ENCODE measurements at places on chromosomes 13 and 19.
A peak's percentile ranks its signal among the peaks of the same experiment; 100 is the strongest.

GRCh38 chr13:110012102-110012739, 225.8 kb upstream of the IRS2 start:
- DNase-seq = peak; percentile 93

GRCh38 chr13:28320884-28321574, 173.9 kb downstream of the FLT1 start:
- DNase-seq = no peak

DNA sequence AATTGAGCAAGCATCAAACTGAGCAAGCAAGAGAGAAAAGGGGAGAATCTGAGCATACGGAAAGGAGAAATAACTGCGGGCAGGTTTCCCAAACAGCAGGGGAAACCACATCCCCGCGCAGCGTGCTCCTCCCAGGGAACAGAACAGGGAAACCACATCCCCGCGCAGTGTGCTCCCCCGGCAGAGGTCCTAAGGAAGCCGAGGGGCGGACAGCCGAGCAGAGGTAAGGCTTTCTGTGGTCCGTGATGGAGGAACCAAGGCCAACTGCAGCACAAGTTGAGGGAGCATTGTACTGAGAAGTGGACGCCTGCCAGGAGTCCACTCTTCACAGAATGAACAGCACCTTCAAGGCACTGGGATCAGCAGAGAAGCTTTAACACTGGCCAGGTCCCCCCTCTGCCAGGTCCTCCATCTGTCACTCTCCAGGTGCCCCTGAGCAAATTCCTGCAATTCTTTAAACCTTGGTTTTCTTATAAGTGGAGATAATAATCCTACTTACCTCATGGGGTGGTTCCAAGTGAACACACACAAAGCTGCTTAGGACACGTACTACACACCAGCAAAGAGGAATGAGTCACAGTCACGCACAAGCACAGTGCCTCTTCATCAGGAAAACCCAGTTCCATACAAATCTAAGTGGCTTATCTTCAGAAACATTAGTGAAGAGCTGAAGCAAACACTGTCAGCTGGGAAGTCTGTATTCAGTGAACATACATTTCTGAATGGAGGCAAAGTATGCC, 23.0 kb upstream of the LAMP1 start:
- no peak for DNase-seq

- peak; percentile 89 for DNase-seq
These were observed 10.7 kb downstream of the IL17D start for GRCh38 chr13:20714161-20714560.

DNA sequence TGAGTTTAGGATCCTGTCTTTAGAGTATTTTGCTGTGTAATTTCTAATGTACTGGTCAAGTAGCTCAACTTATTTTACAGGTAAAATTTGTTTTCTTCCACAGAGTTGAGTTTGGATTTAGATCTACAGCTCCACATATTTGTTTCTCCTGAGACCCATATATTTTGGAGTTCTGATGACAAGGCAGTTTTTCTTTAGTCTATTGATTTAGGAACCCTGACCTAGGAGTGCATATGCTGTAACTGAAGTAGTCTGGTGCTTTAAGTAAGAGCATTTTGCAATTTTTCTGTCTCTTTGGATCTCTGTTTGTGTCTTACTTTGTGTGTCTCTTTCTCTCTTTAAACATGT, 19.5 kb upstream of the SPRY2 start:
- no peak for DNase-seq

- no peak for DNase-seq
These were observed 88.3 kb upstream of the PCDH9 start for GRCh38 chr13:67318398-67318797.

- DNase-seq = no peak
These were observed 649.6 kb downstream of the SLITRK1 start for GRCh38 chr13:83232626-83233025.

- DNase-seq = no peak
These were observed 59.5 kb downstream of the ZIC5 start for GRCh38 chr13:99911965-99912566.

GRCh38 chr13:46184277-46184699, 2.3 kb upstream of the LCP1 start:
- DNase-seq = no peak

DNA sequence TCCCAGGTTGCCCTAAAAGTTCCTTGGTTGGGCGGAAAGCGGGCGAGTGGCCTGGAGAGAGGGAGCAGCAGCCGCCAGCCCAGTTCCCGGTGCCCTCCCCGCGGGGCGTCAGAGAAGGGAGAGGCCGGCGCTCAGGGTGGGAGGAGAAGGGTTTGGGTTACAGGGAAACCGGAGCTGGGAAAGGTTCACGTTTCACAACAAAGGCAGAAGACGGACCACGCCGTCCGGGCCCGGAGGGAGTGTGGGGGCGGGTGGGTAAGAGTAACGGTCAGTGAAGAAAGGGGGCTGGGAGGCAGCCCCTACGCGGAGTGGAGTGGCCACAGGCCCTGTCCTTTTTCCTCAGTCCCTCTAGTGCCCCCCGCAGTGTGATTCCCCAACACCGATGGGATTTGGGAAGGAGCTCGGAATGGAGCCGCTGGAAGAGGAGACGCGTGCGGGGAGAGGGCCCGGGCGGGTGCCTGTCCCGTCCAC, 1.6 kb downstream of the SIX5 start:
- DNase-seq = peak; percentile 34

DNA sequence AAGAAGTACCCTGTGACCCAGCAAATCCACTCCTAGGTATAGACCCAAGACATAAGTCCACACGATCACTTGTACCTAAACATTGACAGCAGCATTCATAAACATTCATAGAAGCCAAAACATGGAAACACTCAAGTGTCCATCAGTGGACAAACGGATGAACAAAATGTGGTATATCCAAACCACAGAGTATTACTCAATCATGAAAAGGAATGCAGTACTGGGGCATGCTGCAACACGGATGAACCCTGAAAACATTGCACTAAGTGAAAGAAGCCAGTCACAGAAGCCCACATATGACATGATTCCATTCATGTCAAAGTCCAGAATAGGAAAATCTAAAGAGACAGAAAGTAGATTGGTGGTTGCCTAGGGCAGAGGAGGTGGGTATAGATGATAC, 22.8 kb upstream of the CCNE1 start:
- DNase-seq = no peak

GRCh38 chr13:41326661-41327060, 15.6 kb downstream of the NAA16 start:
- no peak for DNase-seq

GRCh38 chr19:37221136-37221535, 3.1 kb downstream of the ZNF383 start:
- no peak for DNase-seq
